Heart right ventricle (tissue), 16 donors: ENCODE measurements at places on chromosomes 6 and 20. TPM values are rescaled to one million over a fixed set of nuclear protein-coding genes. Genes with fewer than 3 reads are reported as not detected.

The CDH26 gene
- 1.0 TPM for total RNA-seq

The BPIFA1 gene
- not detected for total RNA-seq

GRCh38 chr6:44110005-44110676, 17.1 kb downstream of the MRPL14 start:
- H3K27me3 ChIP-seq, result no peaks in the 10 kb centered on the region
- DNase-seq, result no peak
- H3K4me1 ChIP-seq, result peaks cover 12% of the 10 kb centered on the region

- H3K4me3 ChIP-seq, result no peak overlapping the region
- no peak overlapping the region for H3K27ac ChIP-seq
- H3K36me3 ChIP-seq, result no peaks in the 10 kb centered on the region
- H3K27me3 ChIP-seq, result no peaks in the 10 kb centered on the region
- DNase-seq, result no peak
- peaks cover 7% of the 10 kb centered on the region for H3K4me1 ChIP-seq
These were observed 43.4 kb upstream of the RIPOR2 start for GRCh38 chr6:24979176-24979575.

GRCh38 chr6:29763491-29764289, 40.5 kb downstream of the HLA-F start:
- no peaks in the 10 kb centered on the region for H3K4me1 ChIP-seq
- H3K27me3 ChIP-seq, result no peaks in the 10 kb centered on the region
- H3K36me3 ChIP-seq, result no peaks in the 10 kb centered on the region
